IMR-90 (cell line): ENCODE measurements at places on chromosomes 3 and 15. TPM values are rescaled to one million over a fixed set of nuclear protein-coding genes. Genes with fewer than 3 reads are reported as not detected.

The PTX3 gene
- 96.7 and 97.9 TPM in 2 replicates for total RNA-seq

The KNSTRN gene
- 73.5 and 73.6 TPM in 2 replicates for total RNA-seq

The SSUH2 gene
- under 0.01 TPM in 1 of 2 replicates, not detected in the other for total RNA-seq

The ROBO1 gene
- total RNA-seq: 53.9 and 60.8 TPM in 2 replicates

The KBTBD12 gene
- not detected in 2 replicates for total RNA-seq

The LHFPL4 gene
- total RNA-seq: not detected in 2 replicates

The BTD gene
- total RNA-seq: 14.2 and 21.1 TPM in 2 replicates

The SCAPER gene
- total RNA-seq: 9.7 and 13.6 TPM in 2 replicates

The CCDC54 gene
- total RNA-seq: not detected in 2 replicates

The RHOV gene
- total RNA-seq: not detected in 2 replicates

The CPN2 gene
- total RNA-seq: not detected in 2 replicates

The RTP1 gene
- total RNA-seq: not detected in 2 replicates

The MME gene
- total RNA-seq: 19.4 and 22.8 TPM in 2 replicates

The RARRES1 gene
- total RNA-seq: 0.90 and 1.9 TPM in 2 replicates

The CCRL2 gene
- 0.28 and 0.36 TPM in 2 replicates for total RNA-seq

The SNAP23 gene
- 36.0 and 72.5 TPM in 2 replicates for total RNA-seq

The SLC28A2 gene
- not detected in 2 replicates for total RNA-seq

The IL17RB gene
- total RNA-seq: under 0.01 TPM in 1 of 2 replicates, not detected in the other

The FOXL2 gene
- not detected in 2 replicates for total RNA-seq

The SERPINI1 gene
- total RNA-seq: 0.36 and 1.1 TPM in 2 replicates

The HRG gene
- not detected in 2 replicates for total RNA-seq

The TRPM1 gene
- total RNA-seq: 0.28 TPM in 1 of 2 replicates, not detected in the other

The EAF2 gene
- 2.2 and 2.3 TPM in 2 replicates for total RNA-seq

The HGD gene
- not detected in 2 replicates for total RNA-seq

The HEXA gene
- 17.5 and 19.4 TPM in 2 replicates for total RNA-seq

The SUCNR1 gene
- not detected in 2 replicates for total RNA-seq

The CMSS1 gene
- total RNA-seq: 13.6 and 18.1 TPM in 2 replicates

The SLC15A2 gene
- under 0.01 and 0.18 TPM in 2 replicates for total RNA-seq

The ALDH1L1 gene
- not detected in 2 replicates for total RNA-seq

The C2CD4A gene
- not detected in 2 replicates for total RNA-seq

The MRPL46 gene
- total RNA-seq: 14.2 and 16.4 TPM in 2 replicates

The HESX1 gene
- total RNA-seq: 0.36 TPM in 1 of 2 replicates, not detected in the other

The RASGRP1 gene
- total RNA-seq: 1.9 and 3.2 TPM in 2 replicates

The MEIS2 gene
- total RNA-seq: 50.3 and 71.3 TPM in 2 replicates

The TNFSF10 gene
- total RNA-seq: 1.1 and 1.3 TPM in 2 replicates

The TRH gene
- total RNA-seq: not detected in 2 replicates

The ONECUT1 gene
- not detected in 2 replicates for total RNA-seq

The PLSCR5 gene
- not detected in 2 replicates for total RNA-seq

The IL5RA gene
- not detected in 2 replicates for total RNA-seq

The PAK6 gene
- total RNA-seq: not detected in 2 replicates

The PCOLCE2 gene
- total RNA-seq: 0.54 and 0.56 TPM in 2 replicates

The SH2D7 gene
- total RNA-seq: not detected in 2 replicates

The SMCO1 gene
- total RNA-seq: not detected in 2 replicates

The CILP gene
- under 0.01 TPM in 1 of 2 replicates, not detected in the other for total RNA-seq

The WDR6 gene
- total RNA-seq: 55.8 and 60.9 TPM in 2 replicates

The LINGO1 gene
- not detected in 2 replicates for total RNA-seq

The PRSS50 gene
- total RNA-seq: not detected in 2 replicates

The PDZRN3 gene
- total RNA-seq: 17.0 and 17.8 TPM in 2 replicates

The IL16 gene
- under 0.01 and 0.18 TPM in 2 replicates for total RNA-seq
